Dermis microvascular lymphatic vessel endothelial cell (primary cell): ENCODE measurements at places on chromosomes 2 and 18. TPM values are rescaled to one million over a fixed set of nuclear protein-coding genes. Genes with fewer than 3 reads are reported as not detected.

Gene TMEM178A
- 0.25 TPM in 1 of 2 replicates, not detected in the other for total RNA-seq

Gene LYPD6B
- total RNA-seq: not detected in 2 replicates

Gene NYAP2
- total RNA-seq: not detected in 2 replicates

Gene PAX8
- total RNA-seq: under 0.01 TPM in 2 replicates

Gene AMER3
- total RNA-seq: not detected in 2 replicates

Gene IL1R1
- total RNA-seq: 7.2 and 46.9 TPM in 2 replicates

Gene CRACDL
- 0.76 and 3.0 TPM in 2 replicates for total RNA-seq

Gene GRHL1
- total RNA-seq: 0.26 and 0.76 TPM in 2 replicates

Gene OSR1
- total RNA-seq: 0.39 and 0.76 TPM in 2 replicates

Gene TNFAIP6
- total RNA-seq: not detected in 2 replicates

GRCh38 chr2:241811201-241811951, 2.4 kb downstream of the NEU4 start:
- no peak for DNase-seq

GRCh38 chr2:83959266-83959665, 499.8 kb downstream of the SUCLG1 start:
- DNase-seq: no peak

DNA sequence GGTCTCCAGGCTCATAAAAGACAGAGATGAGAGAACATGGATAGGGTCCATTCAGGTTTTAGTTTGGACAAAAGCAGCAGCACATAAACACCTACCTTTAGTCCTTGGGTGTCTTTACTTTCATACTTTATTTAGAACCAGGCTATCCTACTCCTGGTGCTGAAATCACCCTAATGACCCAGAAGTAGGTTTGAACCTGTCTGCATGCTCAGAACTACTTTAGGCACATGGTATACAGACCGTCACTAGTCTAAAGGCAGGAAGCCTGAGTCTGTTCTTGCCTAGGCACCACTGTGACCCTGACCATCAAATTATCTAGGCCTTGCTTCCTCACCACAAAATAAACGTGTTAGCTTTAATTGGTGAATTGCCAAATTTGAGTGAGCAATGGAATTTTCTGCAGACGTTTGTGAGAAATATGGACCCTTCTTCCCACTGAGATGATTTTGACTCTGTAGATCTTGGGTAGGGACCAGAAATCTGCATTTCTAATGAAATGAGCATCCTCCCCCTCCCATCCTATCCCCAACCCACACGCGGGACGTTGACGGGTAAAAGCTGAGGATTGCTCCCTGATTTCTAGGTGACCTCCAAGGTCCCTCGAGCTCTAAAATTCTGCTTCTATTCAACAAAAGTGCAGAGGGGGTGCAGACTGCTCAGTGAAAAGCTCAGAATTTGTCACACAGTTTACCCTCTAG, 75.1 kb downstream of the PLEKHM3 start:
- DNase-seq: peak; percentile 7

- DNase-seq: no peak
Observed at GRCh38 chr2:207871506-207871905, 101.8 kb upstream of the FZD5 start.

- no peak for DNase-seq
Observed at GRCh38 chr2:66698576-66699239, 263.8 kb downstream of the MEIS1 start.

GRCh38 chr2:118853651-118854291, 6.3 kb upstream of the EN1 start:
- DNase-seq: no peak

- no peak for DNase-seq
Observed at GRCh38 chr2:113930448-113930847, 40.6 kb downstream of the ACTR3 start.

DNA sequence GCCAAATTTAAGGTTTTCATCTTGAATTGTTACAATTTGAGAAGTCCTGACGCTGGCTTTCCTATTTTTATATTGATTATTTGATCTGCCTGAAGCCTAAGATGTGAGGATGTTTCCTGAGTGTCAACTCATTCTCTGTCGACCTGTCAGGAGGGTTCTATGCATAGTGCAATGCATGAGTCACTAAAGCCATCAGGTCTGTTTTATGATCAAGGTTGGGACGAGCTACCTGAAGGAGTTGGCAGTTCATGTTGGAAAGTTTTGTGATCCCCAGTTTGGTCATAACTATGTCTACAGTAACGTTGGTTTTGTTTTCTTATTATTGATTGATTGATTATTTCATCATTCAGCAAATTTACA, 71.2 kb downstream of the NABP1 start:
- DNase-seq: no peak

GRCh38 chr2:139631966-139632365, 851.8 kb upstream of the NXPH2 start:
- DNase-seq: no peak

DNA sequence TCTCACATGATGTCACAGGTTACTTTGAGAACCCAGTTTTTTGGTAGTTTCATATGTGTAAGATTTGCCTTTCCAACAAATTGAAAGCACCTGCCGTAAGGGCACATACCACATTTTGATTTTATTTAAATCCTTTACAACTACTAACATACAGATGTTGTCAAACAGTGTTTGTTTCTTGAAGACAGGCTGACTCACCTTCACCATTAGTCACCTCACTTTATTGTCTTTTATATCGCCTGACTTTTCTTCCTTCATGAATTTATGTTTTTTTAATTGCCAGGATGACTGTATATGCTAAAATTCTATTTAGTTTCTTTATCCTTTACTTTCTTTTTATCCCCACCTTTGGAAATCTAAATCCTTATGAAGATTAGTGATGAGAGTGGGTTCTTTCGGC, 886.7 kb downstream of the SUCLG1 start:
- DNase-seq: no peak

- peak; percentile 62 for DNase-seq
Observed at GRCh38 chr18:34956663-34957062, 84.5 kb upstream of the MAPRE2 start.

GRCh38 chr2:197235711-197236110, 74.9 kb downstream of the ANKRD44 start:
- no peak for DNase-seq

GRCh38 chr2:221189431-221190067, 382.6 kb downstream of the EPHA4 start:
- DNase-seq: no peak

DNA sequence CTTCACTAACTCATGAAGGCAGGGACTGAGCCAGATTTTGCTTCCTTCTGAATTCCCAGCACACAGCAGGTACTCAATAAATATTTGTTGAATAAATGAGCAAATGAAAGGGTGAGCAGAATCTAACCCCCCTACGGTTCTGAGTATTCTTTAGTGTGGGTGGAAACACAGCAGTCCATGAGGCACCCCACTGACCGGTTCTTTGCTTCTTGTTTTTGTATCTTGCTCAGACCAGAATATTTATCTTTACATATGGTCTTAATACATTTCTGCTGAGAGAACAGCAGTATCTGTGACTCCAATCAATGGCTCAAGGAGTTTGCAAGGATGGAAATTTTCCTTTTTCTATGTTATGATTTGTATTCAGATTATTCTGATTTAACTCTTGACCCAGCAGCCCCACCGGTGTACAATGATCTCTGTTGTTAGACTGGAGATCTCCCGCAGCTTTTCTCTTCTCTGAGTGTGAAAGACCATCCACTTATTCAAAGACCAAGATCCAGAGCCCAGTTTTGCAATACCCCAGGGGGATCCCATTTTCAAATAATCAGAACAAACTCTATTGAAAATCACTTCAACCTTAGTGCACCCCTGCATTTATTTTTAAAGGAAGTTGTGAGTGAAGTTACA, 506.5 kb upstream of the TNP1 start:
- DNase-seq: no peak

DNA sequence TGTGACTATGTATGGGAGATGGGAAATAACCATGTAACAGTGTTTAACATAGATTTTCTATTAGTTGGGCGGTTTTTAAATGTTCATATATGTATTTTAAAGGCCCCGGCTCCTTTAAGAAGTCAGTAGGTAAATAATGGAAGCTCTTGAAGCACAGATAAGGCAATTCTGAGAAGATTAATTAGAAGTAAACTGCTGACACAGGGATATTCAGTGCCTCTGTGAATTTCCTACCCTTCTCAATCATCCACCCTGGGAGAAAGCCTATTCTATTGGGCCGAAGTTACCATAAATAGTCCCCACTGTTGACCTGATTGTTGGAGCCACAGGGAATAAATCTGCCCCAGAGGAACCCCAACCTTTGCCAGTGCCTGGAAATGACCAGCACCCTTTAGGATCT, 56.8 kb upstream of the SIX3 start:
- no peak for DNase-seq

- DNase-seq: no peak
Observed at GRCh38 chr2:112772322-112772721, 7.9 kb upstream of the CKAP2L start.

- DNase-seq: no peak
Observed at GRCh38 chr2:182819412-182819811, 47.0 kb downstream of the FRZB start.

GRCh38 chr2:17540093-17540812, at the start of gene VSNL1:
VSNL1 (plus strand) TSS chr2:17540696; CDS start chr2:17592075, 51,379 bp downstream.
- DNase-seq: peak; percentile 21

DNA sequence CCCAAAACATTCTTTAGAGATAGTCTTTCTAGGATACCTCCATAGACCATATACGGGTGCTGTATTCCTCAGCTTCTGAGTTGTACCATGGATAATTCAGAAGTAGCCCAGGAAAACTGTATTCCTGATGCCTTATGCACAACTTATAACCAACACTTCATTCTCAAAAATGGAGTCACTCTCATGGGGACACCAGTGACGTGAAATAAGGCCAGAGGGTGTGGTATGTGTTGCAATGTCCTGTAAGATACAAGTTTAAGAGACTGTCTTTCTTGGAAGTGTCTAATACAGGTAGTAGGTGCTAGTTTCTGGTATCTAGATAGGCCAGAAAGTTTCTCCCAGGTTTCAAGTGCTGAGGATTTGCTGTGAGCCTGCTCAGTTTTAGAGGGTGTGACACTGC, 36.1 kb downstream of the COX7A2L start:
- DNase-seq: no peak

- no peak for DNase-seq
Observed at GRCh38 chr2:182618672-182619079, 97.4 kb upstream of the DNAJC10 start.

DNA sequence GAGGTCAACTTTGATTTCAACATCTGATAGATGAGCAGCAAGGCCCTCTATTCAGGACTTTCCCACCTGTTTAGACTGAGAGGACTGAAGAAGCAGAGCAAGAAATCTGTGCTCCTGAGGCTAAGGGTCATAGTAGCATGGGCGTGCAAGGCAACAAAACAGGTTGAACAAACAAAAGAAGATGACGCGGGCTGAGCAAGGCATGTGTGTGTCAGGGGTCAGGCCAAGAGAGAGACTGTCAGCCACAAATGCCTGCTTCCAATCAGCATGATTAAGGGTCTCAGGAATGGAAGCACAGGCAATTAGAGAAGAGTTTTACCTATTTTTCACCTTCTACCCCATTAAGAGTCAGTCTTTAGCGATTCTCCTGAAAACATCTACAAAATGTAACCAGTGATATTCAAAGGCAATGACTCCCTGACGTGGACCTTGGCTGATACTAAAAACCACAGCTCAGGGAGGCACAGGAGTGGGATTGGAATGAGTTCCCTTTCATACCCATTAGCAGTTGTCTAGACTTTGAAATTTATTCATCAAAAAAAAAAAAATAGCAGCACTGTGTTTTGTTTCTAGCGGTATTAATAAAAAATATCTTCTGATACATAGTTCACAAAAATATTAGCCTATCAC, 81.9 kb downstream of the DYNAP start:
- DNase-seq: no peak

DNA sequence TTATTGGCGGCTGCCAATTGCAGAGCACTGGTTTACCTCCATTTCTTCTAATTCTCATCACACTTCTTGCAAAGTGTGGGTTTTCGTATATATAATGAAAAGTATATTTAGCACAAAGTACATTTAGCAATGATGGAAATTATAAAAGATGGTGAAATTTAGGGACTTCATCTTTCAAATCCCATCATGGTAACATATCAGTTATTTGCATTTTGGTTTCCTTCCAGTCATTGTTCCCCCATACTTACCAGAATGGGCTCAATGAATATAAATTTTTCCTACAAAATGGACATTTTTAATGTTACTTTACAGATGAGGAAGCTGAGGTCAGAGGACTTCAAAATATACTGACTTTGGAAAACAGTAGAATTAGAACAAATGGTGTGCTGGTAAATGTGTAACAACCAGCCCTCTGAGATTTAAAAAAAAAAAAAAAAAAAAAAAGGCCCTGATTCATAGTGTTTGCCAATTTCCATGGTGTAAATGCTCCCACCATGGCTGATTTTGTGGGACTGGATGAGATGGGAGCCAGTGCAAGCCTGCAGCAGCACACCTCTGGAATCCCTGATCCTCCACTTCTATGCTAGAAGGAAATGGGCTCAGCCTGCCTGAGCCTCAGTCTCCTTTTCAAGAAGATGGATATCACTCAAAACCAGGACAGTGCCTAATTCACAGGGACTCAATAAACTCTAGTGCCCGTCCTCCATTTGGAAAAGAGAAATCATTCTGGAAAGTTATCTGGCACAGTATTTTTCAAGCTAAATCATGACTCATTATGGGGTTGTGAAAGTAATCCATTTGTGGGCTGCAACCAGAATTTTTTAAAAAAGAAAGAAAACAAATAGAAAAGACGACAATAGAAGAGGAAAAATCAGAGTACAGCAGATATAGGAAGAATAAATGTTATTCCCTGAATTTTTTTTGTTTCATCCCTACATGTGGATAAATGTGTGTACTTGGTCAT, 34.0 kb downstream of the LBH start:
- peak; percentile 21 for DNase-seq
